NCI-H345 (cell line): ENCODE measurements at places on chromosomes 1 and 21.

GRCh38 chr1:45585496-45586075 lies 1.7 kb downstream of the NASP start:
- no peak for DNase-seq

- DNase-seq: peak; percentile 34
Observed at GRCh38 chr1:227734546-227734855, 601 bp downstream of the JMJD4 start.

GRCh38 chr1:9847269-9847668 lies 23.5 kb upstream of the CLSTN1 start:
- DNase-seq: no peak

DNA sequence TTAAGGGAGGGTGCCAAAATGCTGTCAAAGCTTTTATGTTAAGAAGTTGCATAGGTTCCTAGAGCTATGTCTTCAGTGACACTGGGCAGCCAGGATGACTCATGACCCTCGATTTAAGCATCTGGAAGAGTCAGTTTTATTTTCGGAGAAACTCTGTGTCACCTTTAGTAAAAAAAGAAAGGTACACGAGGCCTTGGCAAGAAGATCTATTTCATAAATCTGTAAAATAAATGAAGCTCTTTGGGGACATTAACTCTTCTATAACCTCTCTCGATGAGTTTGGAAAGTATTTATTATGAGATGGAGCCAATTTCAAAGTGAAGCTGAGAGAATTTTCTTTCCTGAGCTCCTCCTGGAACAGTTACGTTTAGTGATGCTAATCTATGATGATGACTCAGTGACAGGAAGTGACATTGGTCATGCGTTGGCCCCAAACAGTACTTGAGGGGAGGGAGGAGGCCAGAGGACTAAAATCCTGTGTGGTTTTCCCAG lies 156.5 kb downstream of the HLX start:
- DNase-seq: no peak

- DNase-seq: no peak
Observed at GRCh38 chr1:94602316-94602715, 60.8 kb upstream of the F3 start.

DNA sequence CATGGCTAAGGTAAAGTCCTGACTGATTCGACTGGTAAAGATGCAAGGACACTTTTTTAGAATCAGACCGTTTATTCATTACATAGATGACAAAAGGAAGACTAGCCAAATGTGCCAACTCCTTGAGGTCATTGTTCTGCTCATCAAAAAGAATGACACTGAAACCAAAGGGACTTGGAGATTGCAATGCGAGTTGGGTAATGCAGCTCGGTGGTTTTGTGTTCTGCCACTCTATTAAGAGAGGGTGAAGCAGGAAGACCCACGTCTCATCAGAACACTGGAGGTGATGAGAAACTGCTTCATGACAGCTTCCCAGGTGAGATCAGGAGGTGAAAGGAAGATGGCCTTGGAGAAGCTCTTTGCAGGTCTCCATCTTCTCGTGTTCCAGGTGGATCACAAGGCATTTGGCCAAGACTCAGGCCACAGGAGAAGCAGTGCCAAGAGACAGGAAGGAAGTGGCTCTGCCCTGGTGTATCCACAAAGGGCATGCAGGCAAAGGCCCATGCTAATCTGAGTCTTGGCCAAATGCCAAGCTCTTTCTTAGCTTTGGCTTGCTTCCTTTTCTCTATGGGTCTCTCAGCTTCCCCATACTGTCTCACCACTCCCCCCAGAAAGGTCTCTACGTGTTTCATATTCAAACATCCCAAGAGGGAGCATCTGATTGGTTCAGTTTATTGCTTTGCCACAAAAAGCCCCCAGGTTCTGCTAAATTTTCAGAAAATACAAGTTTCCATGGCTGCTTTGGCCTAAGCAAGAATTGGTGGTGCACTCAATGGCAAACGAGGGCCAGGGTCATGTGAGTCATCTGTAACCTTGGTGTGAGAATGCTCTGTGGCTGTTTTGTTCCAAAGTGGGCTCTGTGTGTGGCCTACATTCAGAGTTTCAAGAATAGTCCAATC lies 5.7 kb upstream of the CCT8 start:
- no peak for DNase-seq

DNA sequence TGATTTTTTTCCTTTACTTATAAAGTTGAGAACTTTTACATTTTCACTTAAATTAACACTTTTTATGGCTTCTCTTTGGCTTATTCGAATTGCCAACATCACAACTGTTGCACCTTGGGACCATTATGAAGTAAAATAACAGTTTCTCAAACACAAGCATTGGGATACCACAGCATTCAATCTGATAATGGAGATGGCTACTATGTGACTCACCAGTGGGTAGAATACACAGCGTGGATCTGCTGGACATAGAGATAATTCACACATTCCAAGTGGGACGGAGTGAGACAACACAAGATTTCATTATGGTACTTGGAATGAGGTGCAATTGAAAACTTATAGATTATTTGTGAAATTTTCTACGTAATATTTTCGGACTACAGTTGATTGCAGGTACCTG lies 68.0 kb downstream of the ADAMTS1 start:
- no peak for DNase-seq

DNA sequence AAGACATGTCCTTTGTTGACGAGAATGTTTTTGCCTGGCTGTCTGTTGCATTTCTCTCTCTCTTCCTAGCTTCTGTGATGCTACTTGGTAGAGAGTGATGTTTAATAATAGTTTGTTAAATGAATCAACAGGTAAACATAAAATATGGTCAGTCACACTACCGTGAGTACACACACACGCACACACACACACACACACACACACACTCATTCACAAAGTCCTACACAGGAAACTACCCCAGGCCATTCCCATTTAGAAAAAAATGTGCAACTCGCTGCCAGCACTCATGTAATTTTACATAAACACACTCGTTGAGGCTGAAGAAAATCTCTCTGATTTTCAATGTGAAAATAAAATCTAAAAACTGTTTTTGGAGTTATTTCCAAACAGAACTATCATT lies 38.7 kb downstream of the RUNX1 start:
- no peak for DNase-seq

- no peak for DNase-seq
Observed at GRCh38 chr1:206010060-206010459, 6.9 kb upstream of the RAB7B start.

GRCh38 chr1:196461521-196461920 lies 146.7 kb downstream of the KCNT2 start:
- no peak for DNase-seq

- DNase-seq: no peak
Observed at GRCh38 chr1:51303751-51304251, 26.6 kb downstream of the TTC39A start.

- DNase-seq: no peak
Observed at GRCh38 chr1:95073446-95073845, 695 bp upstream of the ALG14 start.

DNA sequence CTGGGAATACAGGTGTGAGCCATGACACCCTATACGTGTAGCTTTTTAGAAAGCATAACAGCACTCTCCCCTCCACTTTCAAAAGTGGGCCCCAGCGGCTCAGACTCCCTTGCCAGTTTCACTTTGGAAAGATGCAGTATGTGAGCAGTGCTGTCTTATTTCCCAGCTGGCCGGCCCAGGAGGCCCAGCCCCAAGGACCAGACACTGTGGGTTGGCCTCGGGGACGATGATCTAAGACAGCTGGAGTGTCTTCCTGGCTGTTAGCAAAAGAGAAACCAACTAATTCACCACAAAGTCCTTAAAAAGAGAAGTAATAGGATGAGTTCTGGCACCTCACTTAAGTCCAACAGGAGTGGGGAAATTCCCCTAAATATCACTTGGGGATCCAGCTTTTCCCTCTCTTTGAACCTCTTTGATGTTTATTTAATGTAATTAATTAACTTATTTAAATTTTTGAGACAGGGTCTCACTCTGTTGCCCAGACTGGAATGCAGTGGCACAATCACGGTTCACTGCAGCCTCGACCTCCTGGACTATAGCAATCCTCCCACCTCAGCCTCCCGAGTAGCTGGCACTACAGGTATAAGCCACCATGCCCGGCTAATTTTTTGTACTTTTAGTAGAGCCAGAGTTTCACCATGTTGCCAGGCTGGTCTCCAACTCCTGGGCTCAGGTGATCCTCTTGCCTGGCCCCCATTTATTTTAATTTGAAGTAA lies 17.6 kb upstream of the CLIC4 start:
- DNase-seq: no peak

- no peak for DNase-seq
Observed at GRCh38 chr1:15508700-15509487, 15.1 kb downstream of the CASP9 start.

DNA sequence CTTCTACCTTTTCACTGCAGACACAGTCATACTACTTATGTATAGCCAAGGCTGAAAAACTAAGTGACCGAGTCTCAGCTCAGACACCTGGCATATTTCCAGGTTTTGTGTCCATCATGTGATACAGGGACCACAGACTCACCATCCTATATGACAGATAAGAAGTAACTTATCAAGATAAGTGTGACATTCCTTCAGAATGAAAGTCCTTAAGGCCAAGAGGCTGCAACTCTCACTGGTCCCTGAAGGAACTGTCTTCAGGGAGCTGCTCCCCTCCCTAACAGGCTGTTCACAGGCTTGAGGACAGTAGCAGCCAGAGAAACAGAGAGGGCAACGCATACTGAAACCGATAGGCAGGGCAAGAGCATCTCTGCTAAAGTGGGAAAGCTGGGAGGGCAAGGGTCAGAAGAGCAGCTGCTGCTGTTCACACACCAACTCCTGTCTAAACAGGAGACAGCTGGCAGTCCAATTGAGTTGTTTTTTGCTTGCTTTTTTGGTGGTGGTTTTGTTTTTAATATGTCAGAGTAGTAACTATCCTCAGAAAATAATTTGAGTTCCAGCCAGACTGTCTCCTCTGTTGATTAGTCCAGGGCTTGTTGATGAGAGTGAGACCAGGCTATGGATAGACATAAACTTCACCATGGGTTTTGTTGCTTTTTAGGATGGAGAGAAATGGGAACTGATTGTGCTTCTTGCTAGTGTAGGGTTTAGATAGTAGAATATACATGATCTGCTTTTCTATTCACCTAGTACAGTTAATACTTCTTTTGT lies 67.7 kb downstream of the MACF1 start:
- peak; percentile 9 for DNase-seq

GRCh38 chr1:221292652-221293051 lies 413.4 kb downstream of the HLX start:
- DNase-seq: peak; percentile 21

GRCh38 chr1:53186533-53186932 lies 10.1 kb upstream of the CPT2 start:
- no peak for DNase-seq

DNA sequence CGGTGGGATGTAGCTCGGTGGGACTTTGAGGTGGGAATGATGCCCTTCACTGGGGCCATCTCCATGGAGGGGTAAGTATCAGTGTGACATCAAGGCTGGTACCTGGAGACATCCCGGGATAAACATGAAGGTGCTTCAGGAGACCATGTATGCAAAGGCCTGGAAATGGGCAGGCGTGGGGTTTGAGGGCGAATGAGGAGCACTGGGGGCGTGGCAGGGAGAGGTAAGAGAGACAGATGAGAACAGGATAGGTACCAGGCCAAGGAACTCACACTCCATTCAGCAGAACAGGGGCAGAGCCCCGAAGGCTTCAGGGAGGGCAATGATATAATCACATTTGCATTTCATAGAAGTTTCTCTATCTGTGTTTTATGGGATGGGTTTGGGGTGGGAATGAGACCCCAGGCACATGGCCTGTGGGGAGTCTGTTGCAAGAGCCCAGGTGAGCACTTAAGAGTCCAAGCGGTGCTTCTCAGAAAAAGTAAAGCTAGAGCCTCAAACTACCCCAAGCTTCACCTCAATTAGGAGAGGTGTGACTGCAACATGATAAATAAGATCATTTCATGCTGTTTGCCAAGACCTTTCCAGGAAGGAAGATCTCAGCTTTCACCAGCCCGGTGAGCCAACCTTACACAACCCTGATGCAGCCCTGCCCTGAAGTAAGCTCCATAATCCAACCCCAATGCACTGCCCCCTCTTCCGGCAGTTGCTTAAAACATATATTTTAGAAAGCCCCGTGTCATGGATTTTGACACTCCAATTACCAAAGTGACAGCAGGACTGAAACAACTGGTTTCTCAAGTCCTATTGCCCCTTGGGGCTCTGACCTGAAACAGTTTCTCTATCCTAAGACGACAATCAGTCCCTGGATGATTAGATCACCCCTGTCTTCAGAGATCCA lies 7.4 kb downstream of the S100A9 start:
- DNase-seq: no peak

GRCh38 chr1:5125208-5125607 lies 470.8 kb downstream of the AJAP1 start:
- no peak for DNase-seq

DNA sequence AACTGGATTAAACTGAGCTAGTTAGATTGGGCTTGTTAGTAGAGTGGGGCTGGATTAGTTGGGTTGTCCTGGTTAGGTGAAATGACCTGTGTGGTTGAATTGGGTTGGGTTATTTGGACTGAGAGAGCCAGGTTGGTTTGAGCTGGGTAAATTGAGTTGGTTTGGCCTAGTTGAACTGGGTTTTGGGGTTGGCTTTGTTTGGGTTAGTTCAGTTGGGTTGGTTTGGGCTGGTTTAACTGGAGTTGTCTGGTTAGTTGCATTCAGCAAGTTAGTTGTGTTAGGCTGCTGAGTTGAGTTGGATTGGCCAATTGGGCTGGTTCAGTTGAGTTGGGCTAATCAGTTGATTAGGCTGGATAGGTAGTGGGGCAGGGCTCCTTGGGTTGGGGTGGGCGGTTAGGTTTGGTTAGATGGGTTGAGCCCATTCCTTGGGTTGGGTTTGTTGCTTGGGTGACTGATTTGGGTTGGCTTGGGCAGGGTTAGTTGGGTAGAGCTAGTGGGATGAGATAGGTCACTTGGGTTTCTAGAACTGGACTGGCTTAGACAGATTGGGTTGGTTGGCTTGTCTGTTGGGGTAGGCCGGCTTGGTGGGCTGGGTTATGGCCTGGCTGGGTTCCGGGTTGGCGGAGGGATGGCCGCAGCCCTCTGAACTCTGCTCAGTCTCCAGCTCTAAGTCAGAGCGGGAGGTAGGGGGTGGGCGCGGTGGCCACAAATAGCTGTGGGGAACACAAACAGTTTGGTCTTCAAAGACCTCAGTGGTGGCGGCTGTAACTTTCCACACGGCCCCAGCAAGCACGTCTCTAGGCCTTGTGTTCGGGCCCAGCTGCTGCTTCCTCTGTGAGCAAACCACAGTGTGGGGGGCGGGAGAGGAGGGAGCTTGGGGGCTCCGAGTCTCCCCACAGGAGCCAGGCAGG lies 67.2 kb upstream of the RUNX3 start:
- no peak for DNase-seq

GRCh38 chr1:1941868-1942752 lies 23.0 kb upstream of the TMEM52 start:
- DNase-seq: no peak
